Mucosa of gallbladder (tissue), 1 donor: ENCODE measurements at places on chromosomes 5 and 9. TPM values are rescaled to one million over a fixed set of nuclear protein-coding genes. Genes with fewer than 3 reads are reported as not detected.

DNA sequence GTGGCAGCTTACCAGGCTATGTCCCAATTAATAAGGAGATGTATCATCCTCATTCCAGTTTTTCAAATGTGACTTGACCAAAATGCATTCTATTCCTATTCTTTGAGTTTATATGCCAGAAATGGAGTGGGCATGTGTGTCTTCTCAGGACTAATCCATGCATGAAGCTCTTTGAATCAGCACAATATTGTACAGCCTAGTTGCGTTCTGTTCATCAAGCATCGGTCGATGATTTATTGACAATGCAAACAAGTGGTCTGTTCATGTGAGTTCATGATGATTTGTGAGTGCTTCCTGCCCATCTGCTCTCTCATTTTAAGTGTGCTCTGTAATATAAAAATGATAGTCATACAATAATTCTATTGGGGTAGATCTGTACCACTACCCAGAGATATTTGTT lies 48.3 kb downstream of the PALM2AKAP2 start:
- no peak for DNase-seq

DNA sequence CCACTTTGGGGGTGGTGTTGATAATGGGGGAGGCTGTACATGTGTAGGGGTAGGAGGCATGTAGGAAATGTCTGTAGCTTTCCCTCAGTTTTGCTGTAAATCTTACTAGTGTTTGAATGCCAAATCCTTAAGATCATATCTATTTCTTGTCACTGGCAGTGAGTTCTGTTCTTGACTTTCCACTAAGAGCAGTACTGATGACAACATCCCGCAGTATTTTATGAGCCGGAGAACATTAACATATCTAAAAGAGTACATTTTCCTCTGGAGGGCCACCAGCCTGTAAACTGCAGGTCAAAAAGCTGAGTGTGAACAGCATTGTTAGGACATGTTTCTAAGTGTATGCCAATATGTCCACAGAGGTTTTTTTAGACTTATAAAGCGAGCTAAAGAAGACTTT lies 2.5 kb upstream of the HSPB3 start:
- DNase-seq = no peak

- peak; percentile 10 for DNase-seq
These were observed 141.9 kb downstream of the PBX3 start for GRCh38 chr9:125889112-125889475.

- peak; percentile 50 for DNase-seq
These were observed 69.1 kb downstream of the PPARGC1B start for GRCh38 chr5:149799119-149799623.

- DNase-seq = no peak
These were observed 400.7 kb downstream of the PSAT1 start for GRCh38 chr9:78697618-78698017.

- DNase-seq = no peak
These were observed 105.0 kb downstream of the PLPP1 start for GRCh38 chr5:55429613-55430253.

GRCh38 chr5:144712090-144712489 lies 541.4 kb downstream of the KCTD16 start:
- DNase-seq = no peak

GRCh38 chr5:131539251-131539650 lies 95.8 kb downstream of the RAPGEF6 start:
- no peak for DNase-seq

DNA sequence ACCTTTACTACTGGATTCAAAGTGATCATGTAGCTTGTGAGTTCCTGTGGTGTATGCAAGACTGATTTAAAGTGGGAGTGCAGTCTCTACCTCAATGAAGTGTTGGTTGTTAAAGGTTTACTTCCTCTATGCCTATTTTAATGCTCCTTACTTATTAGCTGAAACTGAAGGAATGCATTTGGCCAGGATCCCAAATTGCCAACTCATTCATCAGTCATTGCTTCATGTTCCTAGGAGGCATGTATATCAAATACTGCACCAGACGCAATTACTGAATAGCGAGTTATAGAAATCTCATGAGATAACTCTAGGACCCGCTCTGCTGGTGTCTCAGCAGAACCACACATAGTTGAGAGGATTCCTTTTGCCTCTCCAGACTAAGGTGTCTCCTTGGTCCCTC lies 143.0 kb upstream of the RPS23 start:
- DNase-seq = no peak

- no peak for DNase-seq
These were observed 33.0 kb downstream of the TGFBR1 start for GRCh38 chr9:99137891-99138290.

GRCh38 chr5:145960848-145961600 lies 24.6 kb downstream of the SH3RF2 start:
- no peak for DNase-seq

GRCh38 chr5:152900332-152900731 lies 495.3 kb upstream of the NMUR2 start:
- DNase-seq = no peak

DNA sequence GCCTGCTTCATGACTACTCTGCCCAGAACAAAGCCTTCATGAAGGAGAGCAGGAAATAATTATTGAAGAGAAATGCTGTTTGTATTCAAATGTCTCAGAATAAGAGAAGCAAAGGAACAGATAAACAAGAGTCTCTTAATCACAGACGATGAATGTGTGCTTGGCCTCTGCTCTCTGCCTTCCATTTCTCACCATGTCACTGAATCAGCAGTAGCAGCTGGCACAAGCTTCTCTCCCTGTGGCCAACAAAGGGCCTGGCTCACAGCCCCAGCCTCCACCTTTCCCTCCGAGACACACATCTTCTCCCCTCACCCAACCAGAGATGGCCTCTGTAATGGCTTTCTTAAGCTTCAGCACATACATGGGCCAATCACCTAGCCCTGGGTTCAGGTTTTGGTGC lies 128.1 kb upstream of the SLIT3 start:
- no peak for DNase-seq

DNA sequence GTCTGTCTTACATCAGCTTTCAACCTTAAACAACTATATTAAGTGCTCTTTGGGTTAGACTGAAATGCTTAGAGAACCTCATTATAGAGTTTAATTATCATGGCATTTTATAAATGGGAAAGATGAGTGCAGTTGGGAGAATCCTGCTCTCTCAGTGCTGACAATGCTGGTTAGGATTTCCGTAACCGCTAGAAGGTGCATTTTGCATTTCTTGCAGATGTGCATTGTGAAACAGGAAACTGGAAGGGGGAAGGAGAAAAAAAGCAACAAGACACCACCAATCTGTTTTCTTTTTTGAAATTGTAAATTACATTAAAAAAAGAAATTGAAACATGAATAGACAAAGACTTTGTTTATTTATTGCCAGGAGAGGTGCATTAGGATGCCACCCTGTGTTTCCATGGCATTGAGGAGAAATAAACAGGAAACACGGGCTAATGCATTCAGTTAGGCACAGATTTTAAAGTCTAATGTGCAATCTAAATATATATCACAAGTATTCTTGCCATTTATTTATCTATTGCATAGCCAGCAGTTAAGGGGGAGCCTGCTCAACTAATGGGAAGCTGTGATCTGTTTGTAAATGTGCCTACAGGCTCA lies 478.9 kb downstream of the PSAT1 start:
- no peak for DNase-seq

GRCh38 chr5:68565427-68565826 lies 349.9 kb downstream of the PIK3R1 start:
- DNase-seq = no peak

- DNase-seq = peak; percentile 39
These were observed 355 bp downstream of the TLE4 start for GRCh38 chr9:79572032-79572607.

- no peak for DNase-seq
These were observed 176.5 kb downstream of the ARL15 start for GRCh38 chr5:54133917-54134316.

- no peak for DNase-seq
These were observed 6.9 kb downstream of the REEP2 start for GRCh38 chr5:138445547-138446271.

- DNase-seq = peak; percentile 60
These were observed 122.6 kb upstream of the KLF4 start for GRCh38 chr9:107612136-107612535.

GRCh38 chr5:94777056-94777880 lies 158.8 kb downstream of the SLF1 start:
- DNase-seq = no peak

DNA sequence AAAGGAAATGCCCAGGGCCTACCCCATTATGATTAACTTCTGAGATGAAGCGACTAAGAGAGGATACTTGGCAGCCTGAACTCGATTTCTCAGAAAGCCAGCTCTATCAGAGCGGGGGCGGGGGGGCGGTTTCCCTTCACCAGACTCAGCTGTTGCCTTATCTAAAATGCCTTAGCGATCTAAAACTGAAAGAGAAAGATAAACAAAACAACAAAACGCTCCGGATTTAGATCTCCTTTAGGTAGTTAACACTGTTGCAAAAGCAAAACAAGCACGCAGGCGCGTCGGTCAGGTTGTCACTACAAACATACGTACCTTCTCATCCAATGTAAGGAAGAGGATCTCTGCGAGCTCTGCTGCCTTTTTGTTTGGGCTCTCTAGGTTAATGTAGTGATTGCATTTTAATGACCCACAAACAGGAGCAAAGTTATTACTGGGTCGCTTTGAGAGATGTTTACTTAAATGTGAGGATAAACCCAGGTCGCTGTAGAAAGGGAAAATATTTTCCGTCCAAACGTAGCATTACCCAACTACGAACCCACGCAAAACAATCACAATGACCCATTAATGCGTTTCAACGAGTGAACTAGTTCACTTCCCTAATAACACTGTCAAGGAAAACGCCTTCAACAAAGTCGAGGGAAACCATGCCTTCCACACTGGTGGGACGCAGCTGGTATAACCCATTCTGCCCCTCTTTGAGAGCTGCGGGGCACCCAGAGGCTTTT lies 982 bp downstream of the EPB41L4A start:
- peak; percentile 36 for DNase-seq

DNA sequence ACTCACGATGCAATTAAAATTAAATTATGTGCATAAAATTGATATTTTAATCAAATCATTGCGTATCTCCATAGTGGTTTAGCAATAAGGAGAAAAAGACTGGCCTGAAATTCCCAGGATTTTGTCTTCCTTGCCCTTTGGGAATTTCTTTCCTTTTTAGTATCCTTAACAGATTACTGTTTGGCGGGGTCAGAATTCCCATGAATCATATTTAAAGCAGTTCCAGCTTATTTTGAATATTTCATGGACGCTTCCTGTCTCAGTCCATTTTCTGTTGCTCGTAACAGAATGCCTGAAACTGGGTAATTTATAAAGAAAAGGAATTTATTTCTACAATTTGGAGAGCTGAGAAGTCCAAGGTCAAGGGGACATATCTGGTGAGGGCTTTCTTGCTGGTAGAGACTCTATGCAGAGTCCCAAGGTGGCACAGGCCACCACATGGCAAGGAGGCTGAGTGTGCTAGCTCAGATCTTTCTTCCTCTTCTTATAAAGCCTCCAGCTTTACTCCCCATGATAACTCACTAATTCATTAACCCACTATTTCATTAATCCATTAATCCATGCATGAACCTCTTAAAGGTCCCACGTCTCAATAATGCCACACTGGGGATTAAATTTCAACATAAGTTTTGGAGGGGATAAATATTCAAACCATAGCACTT lies 37.8 kb downstream of the CDH6 start:
- DNase-seq = no peak

DNA sequence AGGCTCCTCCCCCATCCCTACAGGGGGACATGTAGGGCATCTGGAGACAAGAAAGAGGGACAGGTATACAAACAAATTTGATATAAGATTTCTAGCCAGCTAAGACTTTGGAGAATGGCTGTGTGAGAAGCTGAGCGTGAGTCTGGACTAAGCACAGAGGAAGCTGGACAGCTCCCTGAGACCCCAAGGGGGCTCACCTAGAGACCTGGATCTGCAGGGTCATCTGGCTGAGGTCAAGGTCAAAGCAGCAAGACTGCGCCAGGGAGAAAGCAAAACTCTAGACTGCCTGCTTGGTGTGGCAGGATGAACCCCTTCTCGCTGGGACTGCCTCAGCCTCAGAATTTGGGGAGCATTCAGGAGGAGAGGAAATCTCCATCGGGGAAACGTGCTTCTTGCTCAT lies 8.0 kb upstream of the GSN start:
- no peak for DNase-seq

The IFNA2 gene
- not detected for total RNA-seq

The GKAP1 gene
- total RNA-seq = 14.0 TPM

The SLC2A6 gene
- 18.4 TPM for total RNA-seq

The STPG3 gene
- total RNA-seq = not detected

The CA9 gene
- 777 TPM for total RNA-seq

The LRRC70 gene
- 1.0 TPM for total RNA-seq

The SLC36A3 gene
- not detected for total RNA-seq

The CNTNAP3 gene
- total RNA-seq = 1.6 TPM

The INIP gene
- total RNA-seq = 21.5 TPM

The SLC4A9 gene
- 0.86 TPM for total RNA-seq

The PCDHGA8 gene
- 1.9 TPM for total RNA-seq

The RANBP3L gene
- 3.9 TPM for total RNA-seq

The HTR4 gene
- total RNA-seq = 3.8 TPM

The CCNI2 gene
- total RNA-seq = 8.4 TPM

The MED10 gene
- 27.7 TPM for total RNA-seq

The PCDHB16 gene
- 3.0 TPM for total RNA-seq
